ENCODE measurements at places on chromosomes 7 and 10.

DNA sequence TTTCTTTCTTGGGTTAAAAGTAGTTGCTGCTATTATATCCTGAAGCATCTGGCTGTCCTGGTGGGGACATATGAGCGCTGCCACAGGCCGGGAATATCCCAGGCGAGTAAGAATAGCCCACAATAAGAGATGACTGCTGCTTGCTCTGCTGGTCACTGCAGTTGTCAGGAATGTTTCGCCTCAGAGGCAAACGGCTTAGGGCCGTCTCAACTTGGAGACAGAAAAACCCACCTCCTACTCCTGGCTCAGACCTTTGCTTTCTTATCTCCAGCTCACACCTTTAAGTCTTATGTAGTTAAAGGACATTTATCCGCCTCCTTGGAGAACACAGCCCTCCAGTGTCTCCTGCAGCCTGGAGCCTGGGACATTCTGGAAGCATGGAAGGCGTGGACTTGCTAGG is at the start of gene GJD4:
Gene GJD4 (plus strand): TSS at position 151 of the 400 bp plus-strand sequence. CDS start 227 bp downstream, at position 378.
- DNase-seq: no peak

GRCh38 chr10:62573929-62574328 is 199.8 kb downstream of the ZNF365 start:
- no peak for DNase-seq

DNA sequence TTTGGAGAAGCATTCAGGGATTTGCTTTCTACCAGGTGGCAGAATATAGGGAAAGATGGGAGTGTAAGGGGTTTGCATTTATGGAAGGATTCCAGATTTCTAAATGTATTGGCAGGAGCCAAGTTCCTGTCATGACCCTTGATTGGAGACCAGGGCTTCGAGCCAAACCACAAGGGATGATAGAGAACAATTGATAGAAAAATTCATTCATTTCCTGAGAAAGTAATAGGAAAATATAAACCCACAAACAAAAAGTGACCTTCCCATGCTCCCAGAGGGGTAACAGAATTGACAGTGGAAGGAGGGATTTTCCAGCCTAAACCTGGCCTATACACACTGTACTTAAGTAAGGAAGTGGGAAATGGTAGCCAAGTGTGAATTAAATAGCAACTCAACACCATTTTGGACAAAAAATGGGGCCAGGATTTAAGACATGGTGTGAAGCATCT is 22.4 kb upstream of the IFIT2 start:
- DNase-seq: no peak

- no peak for DNase-seq
Observed at GRCh38 chr10:102661658-102662028, 17.4 kb downstream of the TRIM8 start.

DNA sequence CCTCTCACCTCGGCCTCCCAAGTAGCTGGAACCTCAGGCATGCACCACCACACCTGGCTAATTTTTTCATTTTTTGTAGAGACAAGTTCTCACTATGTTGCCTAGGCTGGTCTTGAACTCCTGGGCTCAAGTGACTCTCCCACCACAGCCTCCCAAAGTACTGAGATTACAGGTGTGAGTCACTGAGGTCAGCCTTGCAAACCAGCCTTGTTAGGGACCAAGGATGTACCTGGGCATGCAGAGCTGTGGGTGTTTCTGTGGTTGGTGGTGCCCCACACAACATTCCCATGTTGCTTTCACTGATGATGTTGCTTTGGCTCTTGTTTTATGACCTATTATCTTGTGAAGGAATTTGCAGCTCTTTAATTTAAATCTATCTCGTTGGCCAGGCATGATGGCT is 54.8 kb downstream of the OTUD1 start:
- no peak for DNase-seq

GRCh38 chr7:148831782-148832181 is 52.3 kb downstream of the EZH2 start:
- DNase-seq: no peak

DNA sequence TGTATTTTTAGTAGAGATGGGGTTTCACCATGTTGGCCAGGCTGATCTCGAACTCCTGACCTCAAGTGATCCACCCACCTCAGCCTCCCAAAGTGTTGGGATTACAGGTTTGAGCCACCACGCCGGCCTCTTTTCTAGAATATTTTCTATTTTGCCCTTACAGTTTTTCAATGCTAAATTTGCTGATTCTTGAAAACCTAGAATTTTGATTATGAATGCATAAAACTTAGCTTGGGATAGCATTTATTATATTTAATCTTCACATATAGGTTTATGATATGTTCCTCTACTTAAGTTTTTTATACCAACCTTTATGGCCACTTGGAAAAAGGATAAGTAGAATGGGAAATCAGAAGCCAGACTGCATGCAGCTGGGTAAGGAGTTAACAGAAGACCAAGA is 2.1 kb downstream of the TMEM60 start:
- no peak for DNase-seq

DNA sequence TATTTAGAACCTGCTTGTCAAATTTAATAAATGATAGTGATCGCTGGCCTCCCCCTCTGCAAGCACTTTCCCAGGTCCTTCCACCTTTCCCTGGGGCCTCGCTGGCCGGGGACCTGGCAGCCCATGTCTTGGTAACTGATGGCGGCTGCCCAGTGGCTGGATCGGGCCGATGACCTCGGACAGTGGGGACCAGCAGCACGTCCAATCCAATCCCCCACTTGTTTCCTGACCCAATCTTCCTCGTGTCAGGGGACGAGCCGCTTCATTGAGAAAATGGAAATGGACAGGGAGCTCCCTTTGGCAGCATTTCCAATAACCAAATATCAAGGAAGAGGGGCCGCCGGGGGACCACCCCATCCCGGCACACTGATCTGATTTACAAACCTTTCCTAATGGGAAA is 17.2 kb downstream of the EBF3 start:
- no peak for DNase-seq

DNA sequence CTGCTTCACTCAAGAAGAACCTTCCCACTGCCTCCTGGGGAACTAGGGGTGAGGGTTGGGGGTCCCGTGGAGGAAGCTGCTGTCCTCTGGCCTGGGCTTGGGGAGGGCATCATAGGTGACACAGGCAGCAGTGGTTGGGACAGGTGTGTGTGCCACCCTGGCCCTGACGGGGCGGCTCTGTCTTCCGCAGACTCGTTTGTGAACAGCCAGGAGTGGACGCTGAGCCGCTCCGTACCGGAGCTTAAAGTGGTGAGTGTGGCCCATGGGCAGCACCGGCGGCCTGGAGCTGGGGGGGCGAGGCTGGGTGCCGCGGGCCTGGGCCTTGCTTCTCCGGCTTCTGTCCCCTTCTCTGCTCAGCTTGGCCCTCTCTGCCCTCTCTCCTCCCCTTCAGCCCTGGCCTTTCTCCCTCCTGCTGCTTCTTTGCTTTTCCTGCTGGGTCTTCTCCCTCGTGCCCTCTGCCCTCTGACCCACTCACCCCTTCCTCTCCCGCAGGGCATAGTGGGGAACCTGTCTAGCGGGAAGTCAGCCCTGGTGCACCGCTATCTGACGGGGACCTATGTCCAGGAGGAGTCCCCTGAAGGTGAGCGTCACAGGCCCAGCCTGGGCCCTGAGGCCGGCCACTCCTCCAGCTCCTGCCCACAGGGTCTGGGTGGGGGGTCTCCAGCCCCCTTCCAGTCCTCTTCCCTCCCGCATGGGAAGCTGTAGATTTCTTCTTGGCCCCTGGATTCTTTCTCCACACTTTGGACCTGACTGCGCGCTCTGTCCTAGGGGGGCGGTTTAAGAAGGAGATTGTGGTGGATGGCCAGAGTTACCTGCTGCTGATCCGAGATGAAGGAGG is 30.5 kb downstream of the AGAP3 start:
- no peak for DNase-seq

- DNase-seq: no peak
Observed at GRCh38 chr10:75319274-75319673, 82.3 kb downstream of the ZNF503 start.

GRCh38 chr7:4633012-4633411 is 49.1 kb upstream of the FOXK1 start:
- DNase-seq: no peak

DNA sequence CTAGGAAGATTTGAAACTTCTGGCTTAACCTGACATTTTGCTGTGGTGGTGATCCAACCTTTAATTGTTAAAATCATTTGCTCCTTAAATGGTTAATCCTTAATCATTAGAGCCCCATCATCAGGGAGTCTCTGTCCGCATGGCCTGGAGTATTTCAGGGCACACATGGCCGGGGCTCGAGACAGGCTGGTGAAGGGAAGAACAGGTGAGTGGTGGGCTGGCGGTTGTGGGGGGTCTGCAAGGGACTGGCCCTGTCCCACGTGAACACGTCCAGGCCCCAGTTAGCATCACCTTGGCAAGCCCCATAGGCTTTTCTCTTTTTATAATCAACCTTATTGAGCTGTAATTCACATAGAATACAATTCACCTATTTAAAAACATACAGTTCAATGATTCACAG is 109.5 kb downstream of the DNAJB6 start:
- no peak for DNase-seq

GRCh38 chr10:59006511-59007306 is 169.7 kb upstream of the PHYHIPL start:
- no peak for DNase-seq

DNA sequence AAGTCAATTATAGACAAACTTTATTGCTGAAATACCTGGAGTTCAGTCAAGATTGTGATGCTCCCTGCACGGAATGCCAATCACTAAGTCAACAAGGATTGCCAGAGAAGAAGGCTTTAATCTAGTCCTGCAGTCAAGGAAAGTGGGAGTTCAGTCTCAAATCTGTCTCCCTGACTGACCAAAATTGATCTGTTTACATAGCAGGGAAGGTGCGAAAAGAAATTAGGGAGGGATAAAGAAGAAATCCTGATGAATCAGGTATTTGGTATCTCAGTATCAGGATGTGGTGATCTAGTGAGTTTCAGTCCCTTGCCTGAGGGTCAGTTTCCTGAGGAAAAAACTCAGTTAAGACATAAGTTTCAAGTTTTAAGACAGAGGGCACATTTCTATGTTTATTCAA is 2.1 kb upstream of the AKR1D1 start:
- no peak for DNase-seq

DNA sequence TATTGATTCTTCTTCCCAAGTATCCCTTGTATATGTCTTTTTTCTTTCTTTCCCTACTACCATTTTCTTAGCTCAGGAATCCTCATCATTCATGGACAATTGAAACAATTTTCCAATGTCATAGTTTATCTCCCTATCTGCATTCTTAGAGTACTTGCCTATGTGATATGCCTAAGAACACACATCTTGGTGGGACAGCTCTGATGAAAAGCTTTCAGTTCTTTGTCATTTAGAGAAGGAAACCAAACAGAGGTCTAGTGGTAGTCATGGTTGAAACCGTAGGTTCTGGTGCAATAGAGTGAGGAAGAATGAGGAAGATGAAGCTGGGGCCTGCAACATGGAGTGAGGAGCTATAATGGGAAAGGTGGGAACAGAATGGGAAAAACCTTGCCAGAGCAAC is 28.2 kb downstream of the TDRD1 start:
- no peak for DNase-seq

GRCh38 chr10:86245015-86245394 is 121.6 kb downstream of the GRID1 start:
- no peak for DNase-seq

DNA sequence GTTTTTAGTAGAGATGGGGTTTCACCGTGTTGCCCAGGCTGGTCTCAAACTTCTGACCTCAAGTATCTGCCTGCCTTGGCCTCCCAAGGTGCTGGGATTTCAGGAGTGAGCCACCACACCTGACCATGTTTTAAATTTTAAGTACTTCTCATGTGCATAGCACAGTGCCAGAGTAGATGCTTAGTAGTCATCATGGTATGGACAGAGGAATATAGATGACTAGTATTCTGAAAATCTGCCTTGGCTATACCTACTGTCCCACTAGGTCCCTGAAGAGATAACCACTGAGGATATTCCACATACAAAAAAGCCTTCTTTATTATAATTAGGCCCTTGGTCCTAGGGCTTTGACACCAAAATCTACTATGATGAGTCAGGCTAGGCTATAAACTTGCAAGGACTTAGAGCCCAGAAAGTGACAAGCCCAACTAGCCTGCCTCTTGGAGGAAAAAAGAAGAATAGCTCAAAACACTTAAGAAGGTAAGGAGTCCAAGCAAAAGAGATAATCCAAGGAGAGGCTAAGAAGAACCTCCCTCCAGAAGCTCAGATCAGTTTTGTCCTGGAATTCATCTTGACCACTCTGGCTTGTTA is 34.0 kb downstream of the LUC7L2 start:
- no peak for DNase-seq

DNA sequence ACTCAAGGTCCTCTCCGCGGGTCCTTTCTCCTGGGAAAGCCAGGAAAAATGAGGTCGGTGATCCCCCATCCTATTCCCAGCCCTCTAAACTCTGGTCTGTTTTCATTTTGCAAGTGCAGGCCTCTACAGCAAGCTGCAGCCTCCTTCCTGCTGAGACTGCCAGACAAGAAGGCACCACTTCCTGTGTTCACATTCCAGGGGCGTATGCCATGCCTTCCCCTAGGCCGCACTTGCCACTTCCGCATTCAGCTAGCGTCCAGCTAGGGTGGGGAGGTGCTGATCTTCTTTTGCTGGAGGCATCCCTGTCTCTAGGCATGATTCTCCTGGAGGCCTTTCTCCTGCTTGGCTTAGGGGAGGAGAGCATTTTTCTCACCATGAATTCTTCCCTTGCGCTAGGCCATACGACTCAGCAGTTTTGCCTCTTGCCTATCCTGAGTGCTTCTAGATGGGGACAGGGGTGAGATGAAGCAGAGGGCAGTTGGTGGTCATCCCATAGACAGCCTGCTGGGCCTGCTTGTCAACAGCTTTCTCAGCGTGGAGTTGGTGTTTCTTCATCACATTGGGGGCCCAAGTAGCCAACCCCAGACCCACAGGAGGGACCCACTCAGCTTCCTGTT is 328.9 kb downstream of the RPS24 start:
- DNase-seq: no peak

DNA sequence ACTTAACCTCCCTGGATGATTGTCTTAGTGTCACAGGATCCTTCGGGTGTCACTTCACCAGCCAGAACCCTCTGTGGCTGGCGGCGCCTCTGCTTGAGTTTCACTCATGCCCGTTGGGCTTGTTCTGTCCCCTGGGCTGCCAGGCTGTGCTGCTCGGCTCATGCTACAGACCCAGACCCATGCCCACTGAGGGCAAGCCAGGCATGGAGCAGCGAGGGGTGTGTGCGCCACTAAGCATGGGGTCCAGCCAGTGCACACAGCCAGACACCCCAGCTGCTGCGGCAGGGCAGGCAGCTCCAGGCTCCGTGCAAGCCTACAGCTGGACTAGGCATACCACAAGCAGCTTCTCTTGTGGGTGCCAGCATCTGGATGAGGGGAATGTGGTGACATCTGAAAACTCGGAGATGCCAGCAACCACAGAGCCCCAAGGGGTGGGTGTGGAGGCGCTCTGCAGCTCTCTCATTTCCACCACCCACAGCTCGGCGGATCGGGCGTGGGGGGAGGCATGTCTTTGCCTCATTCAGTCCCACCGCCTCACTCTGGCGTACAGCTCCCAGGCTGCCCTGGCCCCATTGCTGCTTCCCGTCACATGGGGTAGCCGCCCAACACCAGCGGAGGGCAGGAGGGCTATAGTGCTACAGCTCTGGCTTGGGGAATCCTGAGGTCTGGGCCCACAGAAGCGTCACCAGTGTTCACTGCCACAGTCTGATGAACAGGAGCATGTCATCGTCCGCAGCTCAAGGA is 269.6 kb upstream of the LRGUK start:
- DNase-seq: no peak

Measured in nucleus accumbens (tissue), 56 donors.